ENCODE measurements at places on chromosomes 16 and 17.

GRCh38 chr16:30937692-30938091 is 11.2 kb upstream of the ORAI3 start:
- no peak for DNase-seq

DNA sequence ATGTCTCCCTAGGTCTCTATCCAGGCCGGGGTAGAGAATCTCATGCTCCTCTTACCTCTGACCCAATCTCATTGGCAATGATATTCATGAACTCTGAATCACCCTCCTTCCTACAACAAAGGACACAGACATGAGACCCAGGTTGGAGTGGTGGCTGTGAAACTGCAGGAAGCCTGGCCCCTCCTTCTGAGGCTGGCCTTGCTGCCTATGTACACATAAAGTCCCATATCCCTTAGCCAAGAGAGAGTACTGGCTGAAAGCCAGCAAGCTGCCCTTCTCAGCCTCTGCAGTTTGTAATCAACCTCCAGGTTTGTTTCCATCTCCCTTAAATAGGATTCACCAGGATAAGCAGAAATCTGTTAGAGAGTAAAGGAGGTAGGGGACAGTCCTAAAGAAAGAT is 10.6 kb downstream of the AARSD1 start:
- DNase-seq, result peak; percentile 63

DNA sequence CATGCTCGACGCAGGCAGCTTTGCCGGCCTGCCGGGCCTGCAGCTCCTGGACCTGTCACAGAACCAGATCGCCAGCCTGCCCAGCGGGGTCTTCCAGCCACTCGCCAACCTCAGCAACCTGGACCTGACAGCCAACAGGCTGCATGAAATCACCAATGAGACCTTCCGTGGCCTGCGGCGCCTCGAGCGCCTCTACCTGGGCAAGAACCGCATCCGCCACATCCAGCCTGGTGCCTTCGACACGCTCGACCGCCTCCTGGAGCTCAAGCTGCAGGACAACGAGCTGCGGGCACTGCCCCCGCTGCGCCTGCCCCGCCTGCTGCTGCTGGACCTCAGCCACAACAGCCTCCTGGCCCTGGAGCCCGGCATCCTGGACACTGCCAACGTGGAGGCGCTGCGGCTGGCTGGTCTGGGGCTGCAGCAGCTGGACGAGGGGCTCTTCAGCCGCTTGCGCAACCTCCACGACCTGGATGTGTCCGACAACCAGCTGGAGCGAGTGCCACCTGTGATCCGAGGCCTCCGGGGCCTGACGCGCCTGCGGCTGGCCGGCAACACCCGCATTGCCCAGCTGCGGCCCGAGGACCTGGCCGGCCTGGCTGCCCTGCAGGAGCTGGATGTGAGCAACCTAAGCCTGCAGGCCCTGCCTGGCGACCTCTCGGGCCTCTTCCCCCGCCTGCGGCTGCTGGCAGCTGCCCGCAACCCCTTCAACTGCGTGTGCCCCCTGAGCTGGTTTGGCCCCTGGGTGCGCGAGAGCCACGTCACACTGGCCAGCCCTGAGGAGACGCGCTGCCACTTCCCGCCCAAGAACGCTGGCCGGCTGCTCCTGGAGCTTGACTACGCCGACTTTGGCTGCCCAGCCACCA is 9.7 kb downstream of the VASN start:
- no peak for DNase-seq

DNA sequence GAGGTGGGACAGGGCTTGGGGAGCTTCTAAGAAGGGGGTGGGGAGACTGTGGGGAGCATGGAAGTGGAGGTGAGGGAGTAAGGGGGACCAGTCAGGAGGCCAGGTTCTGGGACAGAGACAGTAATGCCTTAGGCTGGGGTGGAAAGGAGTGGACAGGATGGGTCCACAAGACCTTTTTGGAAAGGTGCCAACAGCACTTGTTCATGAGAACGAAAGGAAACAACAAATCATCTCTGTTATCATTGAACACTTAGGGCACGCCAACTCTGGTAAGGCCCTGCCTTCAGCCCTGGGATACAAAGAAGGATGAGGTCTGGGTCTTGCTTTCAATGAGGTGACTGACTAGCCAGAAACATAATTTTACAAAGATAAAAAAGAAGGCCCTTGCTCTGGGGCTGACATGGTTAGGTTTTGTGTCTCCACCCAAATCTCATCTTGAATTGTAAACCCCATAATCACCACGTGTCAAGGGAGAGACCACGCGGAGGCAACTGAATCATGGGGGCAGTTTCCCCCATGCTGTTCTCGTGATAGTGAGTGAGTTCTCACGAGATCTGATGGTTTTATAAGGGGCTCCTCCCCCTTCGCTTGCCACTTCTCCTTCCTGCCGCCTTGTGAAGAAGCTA is 113.8 kb downstream of the SLC39A11 start:
- DNase-seq, result peak; percentile 55

- DNase-seq, result no peak
Observed at GRCh38 chr17:44236444-44236991, 17.0 kb upstream of the UBTF start.

DNA sequence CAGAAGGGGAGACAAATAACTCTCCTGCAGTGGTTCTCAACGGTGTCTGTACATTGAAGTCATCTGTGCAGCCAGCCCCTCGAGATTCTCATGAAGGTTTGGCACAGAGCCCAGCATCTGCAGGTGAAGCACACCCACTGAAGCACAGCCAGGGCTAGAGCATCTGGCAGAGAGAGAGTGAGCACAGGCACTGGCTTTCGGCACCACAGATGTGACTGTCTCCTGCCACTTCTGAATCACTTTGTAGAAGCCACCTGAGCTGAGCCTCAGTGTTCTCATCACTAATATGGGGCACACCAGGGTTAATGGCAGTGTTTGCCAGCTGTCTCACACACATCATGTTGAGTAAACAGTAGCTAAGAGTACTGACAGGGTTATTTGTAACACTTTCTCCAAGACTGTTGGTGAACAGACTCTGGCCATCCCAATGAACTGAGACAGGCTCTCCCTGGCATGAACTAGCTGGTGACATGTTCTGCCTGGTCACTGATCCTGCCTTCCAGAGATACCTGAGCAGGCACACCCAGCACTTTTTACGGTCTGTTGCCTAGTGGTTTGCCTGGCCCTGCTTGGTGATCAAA is 10.9 kb downstream of the HSPB9 start:
- peak; percentile 86 for DNase-seq

GRCh38 chr16:88442727-88443576 is 10.1 kb upstream of the ZFPM1 start:
- no peak for DNase-seq

DNA sequence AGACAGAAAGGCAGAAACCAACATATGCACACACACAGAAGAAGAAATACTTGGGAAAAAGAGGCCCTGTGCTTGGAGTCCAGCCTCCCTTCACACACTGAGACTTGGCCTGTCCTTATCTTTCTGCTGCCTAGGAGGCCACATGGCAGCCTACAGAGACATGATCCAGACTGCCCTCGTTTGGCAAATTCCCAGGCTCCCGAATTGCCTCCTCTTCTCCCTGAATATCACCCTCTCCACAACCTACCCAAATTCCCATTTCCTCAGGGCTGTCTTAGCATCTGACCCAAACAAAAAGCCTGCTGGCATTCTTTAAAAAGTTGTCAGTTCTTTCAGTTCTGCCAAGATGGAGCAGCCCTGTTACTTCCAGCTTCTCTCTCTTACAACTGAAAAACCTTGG is 59.8 kb downstream of the DNAH17 start:
- no peak for DNase-seq

DNA sequence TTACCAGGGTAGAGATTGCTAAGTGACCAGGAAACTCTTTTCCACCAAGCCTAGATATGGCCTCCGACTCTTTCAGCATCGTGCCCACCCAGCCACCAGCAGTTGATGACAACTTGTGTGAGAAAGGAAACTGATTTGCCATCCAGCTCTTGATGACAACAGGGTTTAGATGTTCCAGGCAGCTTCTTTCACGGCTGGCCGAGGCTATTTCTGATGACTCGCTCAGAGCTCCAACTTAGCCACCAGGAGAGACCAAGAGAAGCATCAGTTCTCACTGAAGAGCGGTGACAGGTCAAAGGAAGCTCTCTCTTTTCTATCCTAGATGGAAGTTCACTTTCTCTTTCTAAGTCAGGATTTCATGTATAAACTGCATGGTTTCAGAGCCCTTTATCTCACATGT is 61.2 kb downstream of the MPHOSPH6 start:
- no peak for DNase-seq

DNA sequence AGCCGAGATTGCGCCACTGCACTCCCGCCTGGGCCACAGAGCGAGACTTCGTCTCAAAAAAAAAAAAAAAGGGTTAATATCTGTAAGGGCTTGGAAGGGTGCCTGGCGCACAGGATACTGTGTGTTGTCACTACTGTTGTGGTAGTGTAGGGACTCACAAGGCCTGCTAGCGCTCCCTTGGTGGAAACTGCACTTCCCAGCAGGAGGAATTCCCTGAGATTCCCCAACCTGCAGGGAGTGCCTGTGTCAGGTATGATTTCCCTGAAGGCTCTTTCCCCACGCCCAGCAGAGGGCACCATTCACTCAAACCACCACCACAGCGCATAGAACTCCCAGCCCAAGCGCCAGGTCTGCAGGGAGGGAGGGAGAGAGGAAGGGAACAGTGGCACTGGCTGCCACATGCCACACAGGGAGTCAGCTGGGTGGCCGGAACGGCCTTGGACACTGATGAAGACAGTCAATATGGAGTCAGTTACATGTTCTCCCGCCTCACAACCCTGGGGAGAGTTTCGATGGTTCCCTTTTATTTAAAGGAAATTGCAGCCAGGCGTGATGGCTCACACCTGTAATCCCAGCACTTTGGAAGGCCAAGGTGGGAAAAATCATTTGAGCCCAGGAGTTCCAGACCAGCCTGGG is 32.7 kb upstream of the CDH1 start:
- DNase-seq, result peak; percentile 35

GRCh38 chr16:31141489-31142108 is 6.1 kb upstream of the PRSS8 start:
- DNase-seq, result no peak

GRCh38 chr16:31064882-31065461 is 9.1 kb downstream of the ZNF668 start:
- no peak for DNase-seq

DNA sequence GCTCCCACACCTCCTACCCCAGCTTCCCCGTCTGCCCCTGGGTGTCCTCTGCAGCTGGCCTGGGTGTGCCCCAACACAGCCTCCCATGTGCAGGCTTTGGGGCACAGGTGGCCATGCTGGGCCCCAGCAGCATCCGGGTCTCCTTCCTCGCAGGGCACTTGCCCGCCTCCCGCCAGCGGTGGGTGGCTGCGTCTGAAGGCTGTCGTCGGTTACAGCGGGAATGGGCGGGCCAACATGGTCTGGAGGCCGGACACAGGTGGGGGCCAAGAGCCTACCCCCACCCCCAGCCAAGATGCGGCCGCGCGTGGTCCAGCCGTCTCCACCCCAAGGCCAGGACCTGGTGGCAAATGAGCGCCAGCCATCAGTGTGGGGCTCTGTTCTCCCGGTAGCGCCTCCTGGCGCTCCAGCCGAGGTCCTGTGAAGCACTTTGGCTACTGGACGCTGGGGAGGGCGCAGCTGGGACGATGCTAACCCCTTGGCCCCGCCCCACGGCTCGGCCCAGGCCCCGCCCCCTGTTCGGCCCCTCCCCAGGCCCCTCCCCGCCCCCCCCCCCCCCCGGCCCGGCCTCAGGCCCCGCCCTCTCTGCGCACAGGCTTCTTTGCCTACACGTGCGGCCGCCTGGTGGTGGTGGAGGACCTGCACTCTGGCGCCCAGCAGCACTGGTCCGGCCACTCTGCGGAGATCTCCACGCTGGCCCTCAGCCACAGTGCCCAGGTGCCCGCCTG is 7.3 kb upstream of the RHOT2 start:
- DNase-seq, result peak; percentile 78

GRCh38 chr16:20910781-20911321 is 10.3 kb downstream of the LYRM1 start:
- no peak for DNase-seq

DNA sequence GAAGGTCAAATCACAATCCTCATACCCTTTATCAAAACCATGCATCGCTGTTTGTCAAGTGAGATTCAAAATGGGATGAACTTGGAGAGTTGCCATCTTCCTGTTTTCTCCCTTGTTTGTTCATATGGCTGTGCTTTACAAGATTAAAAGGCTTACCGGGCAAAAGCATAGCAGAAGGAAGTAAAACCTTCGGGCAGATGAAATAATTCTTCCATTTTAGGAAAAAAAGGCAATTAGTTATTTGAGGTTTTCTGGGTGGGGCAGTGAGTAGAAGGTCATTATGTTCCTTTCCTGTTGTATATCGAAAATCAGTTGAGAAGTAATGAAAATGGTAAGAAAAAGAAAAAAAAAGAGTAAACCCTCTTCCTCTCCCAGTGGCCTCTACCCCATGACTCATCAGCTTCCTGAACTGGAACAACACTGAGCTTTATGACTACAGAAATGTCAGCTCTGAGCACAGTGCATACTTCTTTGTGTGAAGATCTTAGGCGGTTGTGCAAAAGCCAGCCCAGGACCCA is 369.2 kb downstream of the CDH13 start:
- DNase-seq, result peak; percentile 21

DNA sequence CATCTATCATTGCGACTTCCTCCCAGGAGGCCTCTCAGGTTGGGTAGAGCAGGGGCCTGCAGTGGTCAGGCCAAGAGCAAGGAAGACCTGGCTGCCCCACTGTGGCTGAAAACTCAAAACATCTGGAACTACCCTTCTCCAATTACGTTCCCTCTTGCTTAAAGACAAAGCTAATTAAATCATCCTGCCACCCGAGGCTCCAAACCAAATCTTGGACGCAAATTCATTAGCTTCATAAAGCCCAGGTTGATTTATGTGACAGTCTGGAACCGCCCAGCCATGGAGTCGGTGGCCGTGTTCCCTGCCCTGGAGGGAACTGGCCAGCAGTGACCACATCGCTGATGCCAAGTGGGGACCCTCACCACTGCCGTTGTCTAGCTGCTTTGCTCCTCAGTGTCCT is 21.4 kb downstream of the GRIN2C start:
- DNase-seq, result no peak

DNA sequence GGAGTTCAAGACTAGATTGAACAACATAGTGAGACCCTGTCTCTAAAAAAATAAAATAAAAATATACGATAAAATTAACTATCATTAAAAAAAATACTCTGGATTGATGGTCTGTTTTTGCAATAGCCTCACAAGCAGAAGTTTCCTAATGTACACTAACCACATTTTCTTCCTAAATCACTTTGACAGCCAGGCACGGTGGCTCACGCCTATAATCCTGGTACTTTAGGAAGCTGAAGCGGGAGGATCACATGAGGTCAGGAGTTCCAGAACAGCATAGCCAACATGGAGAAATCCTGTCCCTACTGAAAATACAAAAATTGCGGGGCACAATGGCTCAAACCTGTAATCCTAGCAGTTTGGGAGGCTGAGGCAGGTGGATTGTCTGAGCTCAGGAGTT is 64.7 kb downstream of the HELZ start:
- DNase-seq, result no peak

GRCh38 chr17:65790241-65790640 is 228.8 kb upstream of the AXIN2 start:
- no peak for DNase-seq

DNA sequence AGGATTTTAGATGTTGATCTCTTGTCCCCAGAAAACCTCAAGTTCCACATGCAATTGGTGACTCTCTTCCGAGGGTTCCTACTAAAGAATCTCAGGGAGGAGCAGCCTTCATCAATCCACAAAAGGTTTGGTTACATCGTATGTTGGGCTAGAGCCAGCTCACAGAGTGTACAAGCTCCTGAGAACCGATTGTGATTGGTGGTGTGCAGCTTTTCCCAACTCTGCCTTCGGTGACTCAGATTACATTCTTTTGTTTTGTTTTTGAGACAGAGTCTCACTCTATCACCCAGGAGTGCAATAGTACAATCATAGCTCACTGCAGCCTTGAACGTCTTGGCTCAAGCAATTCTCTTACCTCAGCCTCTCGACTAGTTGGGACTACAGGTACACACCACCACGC is 172.4 kb downstream of the PMP22 start:
- no peak for DNase-seq

GRCh38 chr16:75864243-75864642 is 138.0 kb upstream of the CPHXL start:
- DNase-seq, result no peak

All from NCI-H2029 (cell line).